ENCODE measurements at places on chromosomes 11 and 22.

GRCh38 chr11:12765428-12765827, 91.2 kb downstream of the TEAD1 start:
- DNase-seq = no peak

DNA sequence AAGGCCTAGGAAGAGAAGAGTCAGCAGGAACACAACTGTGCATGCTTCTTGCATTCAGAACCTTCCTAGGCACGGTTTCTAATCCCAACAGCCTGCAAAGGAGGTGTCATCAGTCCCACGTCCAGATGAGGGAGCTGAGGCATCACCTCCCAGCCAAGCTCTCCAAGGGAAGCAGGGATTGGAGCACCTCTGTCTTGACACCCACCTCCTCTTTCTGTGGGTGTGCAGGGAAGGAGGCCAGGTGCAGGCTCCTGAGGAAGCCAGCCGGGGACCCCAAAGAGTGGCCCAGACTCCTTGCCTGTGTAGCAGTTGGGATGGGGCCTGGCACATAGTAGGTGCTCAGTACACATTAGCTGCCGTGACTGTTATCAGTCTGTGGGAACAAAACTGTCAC, 2.0 kb downstream of the PNPLA5 start:
- DNase-seq = no peak

DNA sequence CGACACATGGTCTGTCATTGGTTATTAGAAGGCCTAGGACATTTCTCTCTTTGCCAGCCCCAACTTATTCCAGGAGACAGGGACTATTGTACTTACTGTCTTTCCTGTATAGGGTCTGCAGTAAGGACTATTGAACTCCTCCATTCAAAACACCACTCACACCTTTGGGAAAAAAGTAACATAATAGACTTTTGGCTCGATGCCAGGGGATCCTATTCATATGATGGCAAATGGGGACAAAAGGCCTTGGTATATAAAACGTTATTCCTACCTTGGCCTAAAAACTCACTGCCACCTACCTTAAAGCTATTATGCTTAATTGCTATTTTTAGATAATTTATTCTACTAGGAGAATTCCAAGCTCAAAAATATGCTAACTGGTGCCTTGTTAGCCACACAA, 6.3 kb upstream of the NDUFC2 start:
- no peak for DNase-seq

- DNase-seq = no peak
Observed at GRCh38 chr22:35475545-35475944, 65.1 kb upstream of the RASD2 start.

DNA sequence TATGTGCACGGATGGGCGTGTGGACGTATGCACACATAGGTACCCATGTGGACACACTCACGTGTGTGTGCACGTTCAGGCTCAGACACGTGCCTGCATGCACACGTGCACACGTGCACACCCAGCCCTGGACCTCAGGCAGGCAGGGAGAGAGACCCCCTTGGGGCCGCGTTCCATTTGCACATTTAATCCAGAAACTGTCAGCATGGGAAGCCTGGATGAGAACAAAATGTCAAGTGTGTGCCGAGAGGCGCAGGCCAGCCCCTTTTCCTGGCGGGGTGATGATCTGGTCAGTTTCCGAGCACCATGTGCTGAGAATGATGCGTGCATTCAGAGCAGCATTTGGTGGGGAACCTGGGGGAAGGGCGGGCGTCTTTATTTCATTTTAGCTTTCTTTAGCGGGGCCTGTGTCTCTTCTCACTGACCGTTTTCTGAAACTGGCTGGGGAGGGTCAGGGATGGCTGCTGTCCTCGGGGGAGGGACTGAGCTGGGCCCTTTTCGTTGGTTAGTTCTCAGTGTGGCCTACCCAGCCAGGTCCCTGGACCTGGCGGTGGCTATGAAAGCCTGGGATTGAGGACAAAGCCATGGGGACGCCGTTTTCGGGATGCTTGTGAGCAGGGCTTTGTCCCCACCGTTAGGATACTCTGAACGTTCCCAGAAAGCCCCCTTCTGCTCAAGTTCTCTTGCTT, 96.3 kb downstream of the KCNQ1 start:
- DNase-seq = no peak
